NCI-H2029 (cell line): ENCODE measurements at places on chromosomes 6 and 20.

DNA sequence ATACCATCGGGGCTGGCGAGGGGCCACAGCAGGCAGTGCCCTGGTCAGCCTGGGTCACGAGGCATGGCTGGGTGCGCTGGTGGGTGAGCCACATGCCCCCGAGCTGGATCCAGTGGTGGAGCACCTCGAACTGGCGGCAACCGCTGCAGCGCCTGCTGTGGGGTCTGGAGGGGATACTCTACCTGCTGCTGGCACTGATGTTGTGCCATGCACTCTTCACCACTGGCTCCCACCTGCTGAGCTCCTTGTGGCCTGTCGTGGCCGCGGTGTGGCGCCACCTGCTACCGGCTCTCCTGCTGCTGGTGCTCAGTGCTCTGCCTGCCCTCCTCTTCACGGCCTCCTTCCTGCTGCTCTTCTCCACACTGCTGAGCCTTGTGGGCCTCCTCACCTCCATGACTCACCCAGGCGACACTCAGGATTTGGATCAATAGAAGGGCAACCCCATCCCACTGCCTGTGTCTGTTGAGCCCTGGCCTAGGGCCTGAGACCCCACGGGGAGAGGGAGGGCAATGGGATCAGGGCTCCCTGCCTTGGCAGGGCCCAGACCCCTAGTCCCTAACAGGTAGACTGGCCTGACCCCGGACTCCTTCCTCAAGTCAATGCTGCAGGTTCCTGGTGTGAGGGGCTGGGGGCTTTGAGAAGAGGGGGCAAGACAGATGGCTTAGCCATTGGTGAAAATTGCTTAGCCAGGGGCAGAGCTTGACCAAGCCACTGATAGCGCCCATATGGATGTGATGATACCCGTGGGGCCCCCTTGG, 598 bp downstream of the TMEM239 start:
- DNase-seq, result no peak

GRCh38 chr20:47353239-47353691, 3.2 kb downstream of the ZMYND8 start:
- no peak for DNase-seq

- peak; percentile 22 for DNase-seq
Measured at GRCh38 chr6:113668641-113669408, 188.3 kb upstream of the MARCKS start.

GRCh38 chr6:12974551-12974950, 258.0 kb downstream of the PHACTR1 start:
- no peak for DNase-seq

- peak; percentile 86 for DNase-seq
Measured at GRCh38 chr6:6810727-6811126, 222.2 kb downstream of the LY86 start.
